ENCODE measurements at places on chromosomes 12 and 14. TPM values are rescaled to one million over a fixed set of nuclear protein-coding genes. Genes with fewer than 3 reads are reported as not detected.

- no peak for DNase-seq
These were observed 30.9 kb upstream of the AMN start for GRCh38 chr14:102891556-102891955.

DNA sequence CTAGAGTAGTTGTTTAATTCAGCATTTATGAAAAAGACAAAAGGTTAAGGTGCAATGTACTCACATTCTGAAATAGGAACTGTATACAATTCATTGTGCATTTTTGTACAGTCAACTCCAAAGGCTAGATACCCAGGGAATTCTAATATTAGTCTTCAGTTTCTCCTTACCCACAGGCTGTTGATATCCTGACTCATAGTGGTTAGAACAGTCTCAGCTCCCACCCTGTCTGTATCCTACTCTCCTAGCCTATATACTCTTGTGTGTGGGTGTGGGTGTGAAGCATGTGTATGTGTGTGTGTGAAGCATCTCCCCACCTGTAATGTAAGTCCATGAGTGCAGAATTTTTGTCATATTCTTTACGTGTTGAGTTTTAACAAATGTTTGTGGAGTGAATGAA lies 229.5 kb downstream of the NAV3 start:
- DNase-seq = no peak

The YLPM1 gene
- total RNA-seq = 101 TPM

The DBX2 gene
- total RNA-seq = not detected

The LUM gene
- total RNA-seq = not detected

GRCh38 chr12:2583642-2584401 lies 210.9 kb upstream of the FKBP4 start:
- no peak for DNase-seq

GRCh38 chr12:42923156-42923555 lies 333.6 kb upstream of the PRICKLE1 start:
- DNase-seq = no peak

The MLEC gene
- total RNA-seq = 47.4 TPM

The OR10AD1 gene
- total RNA-seq = not detected

DNA sequence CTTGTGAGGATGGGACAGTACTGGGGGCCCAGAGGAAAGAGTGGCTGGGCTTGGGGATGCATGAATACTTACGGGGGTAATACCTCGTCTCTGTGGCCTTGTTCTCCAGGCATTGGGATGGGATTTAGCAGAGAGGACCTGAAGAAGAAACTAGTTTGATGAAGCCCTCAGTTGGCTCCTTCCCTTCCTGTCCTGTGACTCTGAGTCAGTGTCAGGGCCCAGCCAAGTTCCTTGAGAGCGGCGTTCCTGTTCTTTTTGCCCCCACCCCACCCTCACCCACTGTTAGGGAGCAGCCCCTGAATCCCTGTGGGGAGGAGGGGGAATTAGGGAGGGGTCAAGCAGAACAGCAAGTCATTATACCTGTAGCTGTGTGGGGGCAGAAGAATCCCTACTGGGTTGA lies 5.2 kb upstream of the LRP1-AS start:
- DNase-seq = no peak

The CMKLR1 gene
- total RNA-seq = 40.7 TPM

The PLD4 gene
- 1.7 TPM for total RNA-seq

- DNase-seq = no peak
These were observed 54.2 kb downstream of the PTPRQ start for GRCh38 chr12:80498059-80498728.

- no peak for DNase-seq
These were observed 15.0 kb downstream of the DEPDC4 start for GRCh38 chr12:100251917-100252316.

DNA sequence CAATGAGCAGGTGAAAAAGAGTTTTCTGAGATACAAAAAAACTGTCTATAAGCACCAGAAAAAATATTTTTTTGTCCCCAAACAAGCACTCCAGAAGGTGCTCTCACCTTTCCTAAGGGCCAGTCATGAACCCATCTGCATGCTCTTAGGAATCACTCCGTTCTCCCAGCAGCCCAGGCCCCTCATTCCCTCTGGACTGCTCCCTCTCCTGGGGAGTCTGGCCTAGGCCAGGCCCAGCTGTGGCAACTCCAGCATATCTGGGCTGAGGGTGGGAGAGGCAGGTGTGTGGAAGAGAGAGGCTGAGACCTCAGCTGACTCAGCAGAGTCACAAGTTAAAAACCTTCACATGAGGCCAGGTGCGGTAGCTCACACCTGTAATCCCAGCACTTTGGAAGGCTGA lies 54.6 kb downstream of the TRAFD1 start:
- DNase-seq = no peak

The POLE gene
- total RNA-seq = 65.0 TPM
